ENCODE measurements at places on chromosomes 1 and 21. TPM values are rescaled to one million over a fixed set of nuclear protein-coding genes. Genes with fewer than 3 reads are reported as not detected.

Gene S100A5
- not detected for total RNA-seq

Gene CACHD1
- 1.0 TPM for total RNA-seq

Gene CR1L
- total RNA-seq: 0.31 TPM

Gene OR4F16
- not detected for total RNA-seq

Gene SLFNL1
- total RNA-seq: not detected

Gene USH2A
- total RNA-seq: 1.8 TPM

Gene TSNAX
- total RNA-seq: 11.5 TPM

Gene ITLN1
- 1.2 TPM for total RNA-seq

Gene NBPF15
- 29.3 TPM for total RNA-seq

Gene SMIM11
- total RNA-seq: 12.3 TPM

Gene CDKN2C
- total RNA-seq: 6.7 TPM

Gene ERICH3
- not detected for total RNA-seq

Gene DCDC2B
- not detected for total RNA-seq

Gene NR1I3
- total RNA-seq: 26.1 TPM

Gene OR6N1
- not detected for total RNA-seq

Gene TLR5
- total RNA-seq: 0.84 TPM

Gene USP16
- total RNA-seq: 20.5 TPM
